Activated CD8-positive, alpha-beta memory T cell treated with anti-CD3 and anti-CD28 coated beads, Interleukin-2, amount 50 U/mL, for 48 hours (primary cell): ENCODE measurements at places on chromosomes 13 and 19.

GRCh38 chr19:50534478-50534877 lies 20.8 kb upstream of the ASPDH start:
- DNase-seq, result no peak

GRCh38 chr19:29904017-29904416 lies 38.0 kb upstream of the URI1 start:
- DNase-seq, result no peak

- DNase-seq, result no peak
These were observed 181.3 kb downstream of the LIG4 start for GRCh38 chr13:108033800-108034707.

- no peak for DNase-seq
These were observed 1290.4 kb upstream of the PCDH20 start for GRCh38 chr13:62706048-62706447.

- DNase-seq, result no peak
These were observed 250.2 kb upstream of the MIR17HG start for GRCh38 chr13:91097269-91097668.

DNA sequence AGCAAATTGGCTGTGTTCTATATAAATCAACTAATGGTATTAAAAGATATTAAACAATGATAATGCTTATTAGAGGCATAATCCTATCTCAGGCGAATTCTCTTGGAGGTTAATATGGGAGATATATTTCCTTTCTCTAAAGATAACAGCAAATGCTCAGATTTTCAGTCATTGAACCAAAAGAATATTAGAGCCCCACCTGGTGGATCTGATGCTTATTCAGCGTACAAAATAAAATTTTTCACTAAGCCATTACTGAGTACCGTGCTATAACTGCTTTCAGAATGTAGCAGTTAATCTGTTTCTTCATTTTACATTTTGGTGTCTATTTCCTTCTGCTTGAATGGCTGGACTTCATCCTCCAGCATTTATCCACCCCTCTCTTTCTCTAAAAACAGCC lies 143.3 kb upstream of the IPO5 start:
- no peak for DNase-seq

DNA sequence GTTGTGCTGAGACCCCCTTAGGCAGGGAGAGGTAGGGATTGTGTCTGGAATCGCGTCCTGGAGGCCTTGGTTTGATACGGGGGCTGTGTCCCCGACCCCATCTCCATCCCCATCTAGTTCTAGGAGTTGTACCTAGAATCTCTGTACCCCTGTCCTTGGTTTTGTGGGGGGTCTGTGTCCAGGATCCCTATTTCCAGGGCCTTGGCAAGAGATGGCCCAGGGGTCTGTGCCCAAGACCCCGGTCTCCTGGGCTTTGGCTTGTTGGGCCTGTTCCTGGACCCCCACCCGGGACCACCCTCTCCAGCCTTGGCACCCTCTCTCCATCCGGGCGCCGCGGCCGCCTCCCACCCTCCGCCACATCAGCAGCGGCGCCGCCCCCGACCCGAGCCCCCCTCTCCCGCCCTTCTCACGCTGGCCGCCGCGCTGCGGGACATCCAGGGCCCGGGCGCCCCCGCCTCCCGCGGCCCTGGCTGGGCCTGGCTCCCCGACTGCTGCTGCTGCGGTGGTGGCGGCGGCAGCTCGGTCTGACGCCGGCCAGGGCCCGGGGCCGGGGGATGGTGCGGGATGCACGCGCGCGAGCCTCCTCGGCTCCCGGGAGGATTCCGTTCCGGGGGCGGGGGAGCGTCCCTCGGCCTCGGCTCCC lies at the start of gene NUMBL:
NUMBL (minus strand) TSS at position 602 of the 643 bp plus-strand sequence; CDS start at position 434, 168 bp downstream.
- DNase-seq, result no peak

- DNase-seq, result no peak
These were observed 14.7 kb downstream of the KBTBD6 start for GRCh38 chr13:41117869-41118268.

GRCh38 chr19:47158879-47159503 lies 28.4 kb downstream of the SAE1 start:
- DNase-seq, result no peak

- DNase-seq, result no peak
These were observed 572 bp downstream of the SHISA2 start for GRCh38 chr13:26051231-26051656.

DNA sequence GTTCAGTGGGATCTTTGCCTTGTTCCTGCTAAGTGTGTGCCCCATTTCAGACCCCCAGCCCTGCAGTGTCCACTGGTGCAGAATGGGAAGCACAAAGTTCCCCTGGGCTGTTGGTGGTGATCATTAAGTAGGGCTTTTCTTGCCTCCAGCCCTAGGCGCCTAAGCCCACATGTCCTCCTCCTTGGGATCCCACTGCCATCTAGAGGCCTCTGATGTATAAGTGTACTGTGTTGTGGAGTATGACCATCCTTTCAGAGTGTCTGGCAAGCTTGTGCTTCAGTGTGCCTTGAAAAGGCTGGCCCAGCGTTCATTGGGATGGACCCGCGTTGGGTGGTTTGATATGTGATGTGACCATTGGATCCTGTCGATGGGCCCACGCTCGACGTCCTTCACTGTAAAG lies 71.2 kb downstream of the WASF3 start:
- no peak for DNase-seq

GRCh38 chr19:47714339-47714738 lies 1.1 kb downstream of the EHD2 start:
- no peak for DNase-seq

DNA sequence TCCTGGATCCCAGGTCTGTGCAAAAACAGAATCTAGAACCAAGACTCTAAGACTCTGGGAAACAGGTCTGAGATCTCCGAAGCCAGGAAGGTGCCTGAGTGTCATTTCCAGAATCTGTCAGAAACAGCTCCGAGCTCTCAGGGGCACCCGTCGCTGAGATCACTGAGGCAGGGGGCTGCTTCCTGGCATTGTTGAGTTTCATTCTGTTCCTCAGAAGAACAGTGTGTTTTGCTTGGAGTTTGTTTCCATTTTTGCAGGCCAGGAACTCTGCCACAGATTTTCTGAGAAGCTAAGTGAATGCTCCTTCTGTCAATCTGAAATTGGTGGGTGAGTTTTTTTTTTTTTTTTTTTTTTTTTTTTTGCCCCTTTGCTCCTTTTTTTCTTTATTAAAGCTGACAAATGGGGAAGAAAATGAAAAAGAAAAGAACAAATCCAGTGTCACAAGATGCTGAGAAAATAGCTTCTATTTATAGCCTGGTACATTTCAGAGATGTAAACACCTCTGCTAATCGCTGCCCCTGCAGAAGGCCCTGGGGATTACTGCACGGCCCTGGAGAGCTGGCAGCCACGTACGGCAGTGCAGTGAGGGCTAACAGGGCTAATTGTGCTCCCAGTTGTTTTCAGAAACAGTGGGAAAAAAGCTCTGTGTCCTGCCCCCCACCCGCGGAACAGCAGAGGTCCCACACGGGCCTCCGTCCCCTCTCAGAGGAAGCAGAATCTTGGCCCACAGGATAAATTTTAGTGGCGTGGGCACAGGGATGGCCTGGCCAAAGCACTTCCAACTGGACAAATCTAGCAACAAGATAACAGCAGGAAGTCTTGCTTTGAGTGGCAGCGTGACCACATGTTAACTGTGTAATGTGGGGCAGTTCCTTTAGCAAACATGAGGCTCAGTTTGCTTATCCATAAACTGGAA lies 237.6 kb upstream of the IRS2 start:
- no peak for DNase-seq

DNA sequence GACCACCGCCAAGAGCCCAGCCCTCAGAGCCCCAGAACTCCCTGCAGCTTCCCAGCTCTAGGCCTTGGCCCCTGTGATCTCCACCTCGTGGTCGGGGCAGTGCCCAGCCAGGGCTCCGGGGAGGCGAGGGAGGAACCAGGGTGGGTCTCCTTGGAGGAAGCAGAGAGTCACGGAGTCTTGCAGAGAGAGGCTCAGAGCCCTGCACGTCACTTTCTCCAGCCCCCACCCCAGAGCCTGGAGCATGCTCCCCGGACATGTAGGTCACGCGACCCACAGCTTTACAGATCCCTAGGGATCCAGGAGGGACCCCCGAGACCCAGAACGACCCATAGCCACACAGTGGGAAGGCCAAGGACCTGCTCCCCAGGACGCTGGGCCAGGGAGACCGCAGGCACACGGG lies 11.9 kb downstream of the GADD45B start:
- no peak for DNase-seq

GRCh38 chr19:3105641-3106508 lies 11.7 kb downstream of the GNA11 start:
- DNase-seq, result no peak

GRCh38 chr19:46944123-46944748 lies 75.4 kb upstream of the NPAS1 start:
- no peak for DNase-seq

GRCh38 chr13:80962855-80963254 lies 621.9 kb upstream of the SPRY2 start:
- no peak for DNase-seq

DNA sequence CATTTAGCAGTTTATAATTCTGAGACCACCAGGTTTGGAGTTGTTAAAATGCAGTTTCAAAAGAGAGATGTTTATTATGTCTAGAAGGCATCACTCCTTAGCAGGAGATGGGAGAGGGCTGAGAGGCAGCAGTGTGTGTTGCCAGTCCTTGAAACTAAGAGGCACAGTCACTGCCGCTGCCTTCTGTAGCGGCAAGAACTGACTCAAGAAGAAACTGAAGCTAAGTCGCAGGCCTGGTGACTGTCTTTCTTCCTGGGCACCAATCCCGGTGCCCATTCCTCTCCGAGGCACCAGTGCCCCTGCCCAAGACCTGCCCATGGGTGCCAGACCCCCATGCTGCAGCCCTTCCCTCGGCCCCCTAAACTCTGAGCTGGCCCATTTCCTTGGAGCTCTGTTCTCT lies 20.1 kb downstream of the N4BP2L1 start:
- no peak for DNase-seq

DNA sequence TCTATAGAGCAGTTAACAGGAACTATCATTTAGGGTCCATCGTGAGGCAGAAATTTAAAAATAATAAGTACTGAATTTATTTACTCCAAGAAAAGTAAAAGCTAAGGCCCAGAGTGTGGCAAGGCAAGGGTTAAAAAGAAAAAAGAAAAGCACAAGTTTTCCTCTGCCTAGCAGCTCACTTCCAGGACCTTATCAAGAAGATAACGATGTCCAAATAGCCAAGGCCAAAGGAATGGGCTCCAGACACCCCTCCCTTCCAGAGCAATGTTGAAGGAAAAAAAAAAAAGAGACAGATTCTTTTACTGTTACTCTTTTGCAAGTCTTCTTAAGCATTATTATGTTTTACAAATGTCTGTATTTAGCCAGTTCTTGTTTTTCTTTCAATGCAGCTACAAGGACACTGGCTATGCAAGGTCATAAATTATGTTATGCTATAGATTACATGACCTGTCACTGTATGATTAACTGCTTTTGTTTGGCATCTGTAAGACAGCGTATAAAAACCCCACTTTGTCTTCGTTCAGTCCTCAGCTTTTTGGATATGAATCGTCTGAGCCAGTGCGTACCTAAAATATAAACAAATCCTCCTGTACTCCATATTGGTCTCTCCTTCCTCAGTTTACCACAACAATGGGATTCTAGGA lies 2.9 kb upstream of the ZNF700 start:
- no peak for DNase-seq

GRCh38 chr13:73861136-73861535 lies 273.1 kb downstream of the KLF12 start:
- DNase-seq, result no peak

DNA sequence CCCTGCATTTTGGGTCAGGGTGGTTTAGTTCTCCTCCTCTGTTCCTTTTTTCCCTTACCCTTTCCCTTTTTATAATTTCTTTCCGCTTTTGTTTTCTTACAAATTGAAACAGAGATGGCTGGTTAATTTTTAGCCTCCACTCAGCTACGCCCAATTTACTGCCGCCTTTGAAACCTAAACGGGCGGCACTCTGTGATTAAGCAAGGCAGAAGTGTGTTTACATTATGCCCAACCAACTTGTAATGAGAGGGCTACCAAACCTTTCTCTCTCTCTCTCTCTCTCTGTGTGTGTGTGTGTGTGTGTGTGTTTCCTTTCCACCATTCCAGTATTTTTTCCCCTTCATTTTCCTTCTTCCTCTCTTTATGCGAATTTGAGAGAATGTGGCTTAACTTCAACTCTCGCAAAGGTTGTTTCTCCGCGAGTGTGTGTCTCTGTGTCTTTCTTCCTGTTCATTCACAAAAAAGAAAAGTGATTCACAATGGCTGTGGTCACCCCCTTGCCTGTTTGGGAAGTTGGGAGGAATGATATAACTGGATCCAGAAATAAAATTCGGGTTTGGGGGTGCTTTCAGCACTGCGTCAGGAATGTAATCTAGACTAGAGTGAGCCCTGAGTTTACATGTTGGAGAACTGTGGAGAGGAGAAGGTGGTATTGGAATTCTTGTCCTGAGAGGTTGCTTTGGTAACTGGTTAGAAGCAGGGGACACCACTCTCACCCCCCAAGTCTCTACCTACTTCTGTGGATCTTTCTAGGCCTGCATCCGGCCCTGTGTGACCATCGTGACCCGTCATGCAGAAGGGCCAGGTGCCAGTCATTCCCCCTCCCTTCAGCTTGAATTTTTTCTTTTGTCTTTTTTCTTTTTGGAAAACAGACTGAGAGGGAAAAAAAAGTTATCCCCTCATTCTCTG lies 31.4 kb downstream of the NFIX start:
- DNase-seq, result no peak

DNA sequence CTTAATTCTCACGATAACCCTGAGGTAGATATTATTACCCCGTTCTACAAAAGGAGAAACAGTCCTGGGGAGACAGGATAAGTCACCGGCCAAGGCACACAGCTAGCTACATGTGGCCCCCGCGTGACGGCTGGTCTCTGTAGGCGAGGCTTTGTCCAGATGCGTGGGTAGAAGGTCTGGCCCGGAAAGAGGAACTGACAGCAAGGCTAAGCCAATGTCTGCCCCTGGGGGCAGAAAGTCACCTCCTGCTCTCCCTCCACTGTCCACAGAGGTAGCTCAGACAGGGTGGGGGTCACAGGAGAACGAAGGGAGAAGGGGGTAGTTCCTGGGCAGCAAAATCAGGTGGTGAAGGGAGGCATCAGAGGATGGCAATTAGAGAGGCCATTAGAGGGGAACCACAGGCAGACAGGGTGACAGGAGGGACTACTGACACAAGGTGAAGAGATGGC lies 1.8 kb downstream of the APOC4 start:
- no peak for DNase-seq

DNA sequence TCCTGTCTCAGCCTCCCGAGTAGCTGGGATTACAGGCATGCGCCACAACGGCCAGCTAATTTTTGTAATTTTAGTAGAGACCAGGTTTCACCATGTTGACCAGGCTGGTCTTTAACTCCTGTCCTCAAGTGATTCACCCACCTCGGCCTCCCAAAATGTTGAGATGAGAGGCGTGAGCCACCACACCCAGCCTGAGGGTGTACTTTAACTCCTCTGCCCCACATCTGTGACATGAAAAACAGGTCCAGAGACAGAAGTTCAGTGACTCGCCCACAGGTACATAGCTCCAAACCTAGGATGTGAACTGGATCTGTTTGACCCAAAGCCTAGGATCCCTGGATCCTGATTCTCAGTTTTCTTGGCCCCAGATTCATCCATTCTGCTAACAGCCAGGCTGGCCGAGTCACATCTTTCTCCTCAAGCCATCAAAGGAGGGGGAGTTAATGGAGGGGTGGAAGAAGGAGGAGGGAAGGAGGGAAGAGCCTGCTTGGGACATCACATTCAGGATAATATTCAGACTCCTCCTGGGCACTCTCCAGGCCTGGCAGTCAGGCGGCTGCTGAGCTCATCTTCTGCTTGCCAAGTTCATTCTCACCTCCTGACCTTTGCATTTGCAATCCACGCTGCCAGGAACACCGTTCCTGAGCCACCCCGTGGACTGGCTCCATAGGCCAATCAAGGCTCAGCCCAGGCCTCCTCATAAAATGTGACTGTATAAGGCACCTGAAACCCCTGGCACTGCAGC lies 3.1 kb downstream of the SPC24 start:
- DNase-seq, result no peak
